Astrocyte of the hippocampus (primary cell): ENCODE measurements at places on chromosomes 7 and 10.
A peak's percentile ranks its signal among the peaks of the same experiment; 100 is the strongest.

DNA sequence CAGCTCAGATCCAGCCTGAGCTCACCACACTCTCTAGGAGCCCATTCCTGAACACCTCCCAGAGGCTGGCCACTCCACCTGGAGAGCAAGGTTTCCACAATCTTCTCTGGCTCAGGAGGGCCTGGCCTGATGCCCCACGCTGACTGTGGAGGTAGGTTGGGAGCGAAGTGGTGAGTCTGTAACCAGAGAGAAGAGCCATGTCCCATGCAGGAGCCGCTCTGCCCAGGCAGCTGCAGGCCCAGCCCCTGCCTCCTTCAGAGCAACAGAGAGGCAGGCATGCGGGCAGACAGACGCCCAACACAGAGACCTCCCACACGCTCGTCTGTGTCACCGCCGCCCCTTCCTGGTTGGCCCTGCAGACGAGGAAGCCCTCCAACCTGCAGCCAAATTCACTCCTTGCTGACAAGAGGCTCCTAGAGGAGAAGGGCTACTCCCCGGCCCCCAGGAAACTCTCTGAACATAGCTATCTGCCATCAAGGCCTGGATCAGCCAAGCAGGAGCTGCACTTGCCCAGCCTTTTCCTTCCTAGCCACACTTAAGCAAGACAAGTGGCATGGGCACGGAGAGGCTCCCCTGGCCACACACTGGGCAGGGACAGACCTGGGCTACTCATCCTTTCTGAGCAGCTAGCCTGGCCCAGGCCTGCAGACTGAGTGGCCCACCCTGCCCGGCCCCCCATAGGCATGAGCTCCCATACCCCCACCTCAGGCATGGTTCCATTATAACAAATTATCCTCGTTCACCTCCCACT is 101.9 kb downstream of the GRID1 start:
- DNase-seq, result no peak

- no peak for DNase-seq
Measured at GRCh38 chr10:16820421-16820820, 3.2 kb upstream of the RSU1 start.

- peak; percentile 18 for DNase-seq
Measured at GRCh38 chr7:36075561-36075960, 77.5 kb upstream of the EEPD1 start.

GRCh38 chr10:77321838-77322237 is 315.8 kb downstream of the KCNMA1 start:
- no peak for DNase-seq

DNA sequence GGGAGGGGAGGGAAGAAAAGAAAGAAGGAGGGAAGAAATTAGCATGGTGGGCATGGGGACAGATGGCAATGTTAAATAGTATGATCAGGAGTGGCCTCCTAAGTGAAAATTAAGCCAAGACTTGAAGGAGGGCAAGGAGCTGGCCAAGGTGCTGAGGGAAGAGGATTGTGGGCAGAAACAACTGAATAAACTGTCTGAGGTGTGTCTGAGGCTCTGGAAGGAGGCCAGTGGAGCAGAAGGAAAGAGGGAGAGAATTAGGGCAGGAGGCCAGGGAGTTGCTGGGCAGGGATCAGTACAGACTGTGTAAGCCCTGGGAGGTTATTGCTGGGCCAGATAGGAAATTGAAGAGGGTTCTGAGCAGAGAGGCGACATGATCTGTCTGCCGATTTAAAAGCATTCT is 40.6 kb upstream of the VKORC1L1 start:
- DNase-seq, result peak; percentile 78

- no peak for DNase-seq
Measured at GRCh38 chr7:23175938-23176337, 5.9 kb upstream of the NUP42 start.

- DNase-seq, result peak; percentile 65
Measured at GRCh38 chr7:106178593-106179134, 66.6 kb upstream of the SYPL1 start.

DNA sequence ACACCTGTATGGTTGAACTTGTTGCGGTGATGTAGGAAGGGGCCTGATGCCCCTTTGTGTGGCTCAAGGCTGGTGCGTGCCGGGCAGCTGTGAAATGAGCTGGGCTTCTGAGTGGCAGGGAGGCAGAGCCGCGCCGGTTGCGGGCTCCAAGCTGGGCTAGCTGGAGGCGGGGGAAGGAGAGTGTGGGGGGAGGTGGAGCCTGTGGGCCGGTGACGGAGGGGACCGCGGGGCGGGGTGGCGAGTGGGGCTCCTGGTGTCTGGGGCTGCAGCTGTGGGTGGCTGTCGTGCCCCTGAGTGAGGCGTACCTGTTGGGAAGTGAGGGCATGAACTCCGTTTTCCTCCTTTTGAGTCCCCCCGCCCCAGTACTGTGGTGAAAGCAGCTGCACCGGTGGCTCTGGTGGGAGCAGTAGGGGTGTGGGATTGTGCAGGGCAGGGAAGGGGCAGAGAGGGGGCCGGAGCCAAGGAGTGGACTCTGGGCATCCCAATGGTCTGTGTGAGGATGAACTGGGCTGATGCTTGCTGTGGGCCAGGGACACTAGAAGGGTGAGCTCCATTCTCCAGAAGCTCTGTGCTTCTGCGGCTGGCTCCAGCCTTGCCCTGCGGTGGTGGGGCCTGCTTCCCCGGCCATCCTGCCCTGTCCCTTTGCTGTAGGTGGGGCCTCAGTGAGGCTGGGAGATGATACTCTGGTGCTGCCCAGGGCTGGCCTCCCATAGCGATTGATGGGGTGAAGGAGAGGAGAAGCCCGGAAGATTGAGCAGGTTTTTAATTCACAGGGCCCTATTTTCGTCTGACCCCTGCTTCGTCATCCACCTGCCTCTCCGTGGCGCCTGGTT is 41.7 kb downstream of the INPP5A start:
- peak; percentile 41 for DNase-seq

GRCh38 chr7:81854518-81854917 is 84.7 kb upstream of the HGF start:
- DNase-seq, result no peak

DNA sequence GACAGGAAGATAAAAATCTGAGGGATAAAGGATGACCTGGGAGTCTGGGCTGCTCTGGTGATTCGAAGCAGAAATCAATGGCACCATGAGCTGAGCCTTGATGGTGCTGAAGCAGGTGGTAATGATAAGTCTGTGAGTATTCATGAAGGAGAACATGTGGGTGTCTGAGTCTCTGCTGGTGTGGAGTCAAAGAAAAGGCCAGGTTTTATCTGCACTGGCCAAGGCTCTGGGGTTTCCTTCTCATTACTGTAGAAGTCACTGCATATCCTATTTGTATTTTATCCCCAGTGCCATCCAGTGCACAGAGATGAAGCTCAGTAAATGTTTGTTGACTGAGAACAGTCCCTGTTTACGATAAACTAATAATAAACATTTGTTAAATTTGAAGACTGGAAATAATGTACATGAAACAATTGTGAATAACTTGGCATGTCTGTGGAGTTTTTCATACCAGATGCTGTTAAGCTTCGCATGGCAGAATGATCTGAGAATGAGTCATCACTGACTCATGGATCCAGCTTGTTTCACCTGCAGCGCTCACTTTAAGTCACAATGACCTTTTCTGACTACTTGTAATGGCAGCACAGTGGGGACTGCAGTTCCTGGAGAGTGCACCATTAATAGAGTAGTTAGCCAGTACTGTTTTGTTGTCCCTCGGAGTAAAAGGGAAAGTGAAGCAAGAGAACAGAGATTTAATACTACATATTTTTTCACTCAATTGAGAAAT is 538.5 kb downstream of the HTR7 start:
- DNase-seq, result peak; percentile 89

DNA sequence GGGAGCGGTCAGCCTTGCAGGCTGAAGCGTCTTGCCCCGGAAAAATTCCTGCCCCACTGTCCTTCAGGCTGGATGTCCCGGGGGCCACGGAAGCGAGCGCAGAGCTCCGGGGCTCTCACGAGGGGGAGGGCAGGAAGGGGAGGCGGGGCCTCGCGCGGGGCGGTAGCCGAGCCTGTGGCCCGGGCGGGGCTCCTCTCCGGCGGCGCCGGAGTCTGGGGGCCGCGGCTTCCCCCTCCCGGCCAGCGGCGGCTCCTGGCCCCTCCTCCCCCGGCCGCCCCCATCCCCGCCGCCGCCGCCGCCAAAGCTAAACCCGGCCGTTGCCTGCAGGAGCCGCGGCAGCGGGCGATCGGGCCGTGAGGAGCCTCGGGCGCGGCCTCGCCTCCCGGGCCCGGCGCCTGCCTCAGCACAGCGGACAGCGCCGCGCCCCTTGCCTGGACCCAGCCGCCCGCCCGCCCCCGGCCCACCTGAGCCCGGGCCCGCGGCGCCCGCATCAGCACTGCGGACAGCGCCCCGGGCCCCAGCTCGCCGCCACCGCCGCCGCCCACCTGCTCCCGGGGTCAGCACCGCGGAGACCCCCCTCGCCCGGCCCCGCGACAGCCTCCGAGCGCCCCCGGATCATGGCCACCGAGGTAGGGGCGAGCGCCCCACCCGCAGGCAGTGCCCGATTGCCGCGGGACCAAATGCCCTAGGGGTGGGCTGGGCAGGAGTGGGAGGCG is at the start of gene GOLGA7B:
TSS of gene GOLGA7B (plus strand) at position 157 of the 716 bp plus-strand sequence. CDS start at position 618, 461 bp downstream.
- DNase-seq, result peak; percentile 89

DNA sequence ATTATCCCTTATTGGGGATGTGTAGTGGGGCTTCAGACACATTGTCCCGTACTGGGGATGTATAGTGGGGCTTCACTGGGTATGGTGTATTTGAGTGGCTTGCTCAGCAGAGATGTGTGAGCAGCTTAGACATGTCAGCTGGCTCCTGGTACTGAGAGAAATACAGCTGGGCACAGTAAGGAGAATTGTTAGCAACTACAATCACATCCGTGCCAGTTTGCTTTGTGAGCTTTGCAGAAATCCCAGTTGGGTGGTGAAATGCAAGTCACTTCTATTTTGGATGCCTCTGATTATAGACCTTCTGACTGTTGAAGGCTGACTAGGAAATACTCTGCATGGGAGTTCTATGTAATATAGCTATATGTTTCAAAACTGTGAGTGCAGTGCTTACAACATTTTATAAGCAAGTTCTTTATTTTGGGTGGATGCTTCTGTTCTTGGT is 10.8 kb downstream of the CCNY start:
- DNase-seq, result no peak

DNA sequence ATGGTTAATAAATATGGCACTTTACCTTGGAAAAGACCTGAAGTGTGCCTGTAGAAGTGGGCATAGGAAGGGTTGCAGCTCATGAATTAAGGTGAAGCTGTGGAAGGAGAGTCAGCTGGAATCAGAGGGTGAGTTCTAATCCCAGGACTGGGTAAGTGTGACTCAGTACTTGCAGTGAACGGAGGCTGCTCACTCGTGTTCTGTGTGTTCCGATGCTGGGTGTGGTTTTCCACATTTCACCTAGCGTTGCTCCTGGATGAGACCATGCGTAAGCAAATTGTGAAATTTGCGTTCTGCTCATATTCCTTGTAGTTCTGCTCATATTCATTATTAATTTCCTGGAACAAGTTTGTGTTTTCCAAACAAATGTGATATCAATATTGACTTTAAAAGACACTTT is 22.4 kb upstream of the TMEM236 start:
- no peak for DNase-seq

DNA sequence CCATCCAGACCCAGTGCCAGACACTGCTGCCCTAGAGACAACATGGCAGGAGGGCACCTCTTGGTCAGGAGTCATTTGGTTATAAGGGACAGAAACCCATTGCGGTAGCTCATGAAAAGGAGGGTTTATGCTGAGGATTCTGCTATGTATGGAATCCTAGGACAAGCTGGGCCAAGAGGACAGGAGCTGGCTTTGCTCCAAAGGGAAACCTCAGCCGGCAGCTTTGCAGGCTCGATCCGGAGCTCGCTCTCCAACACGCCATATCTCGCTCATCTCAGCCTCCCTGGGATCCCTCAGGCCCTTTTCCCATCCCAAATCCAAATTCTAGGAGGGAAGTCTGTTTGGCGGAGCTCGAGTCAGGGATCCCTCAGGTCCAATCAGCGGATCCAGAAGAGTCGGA is 345.7 kb downstream of the GLRX3 start:
- no peak for DNase-seq
